ENCODE measurements at places on chromosomes 7 and 10.
A peak's percentile ranks its signal among the peaks of the same experiment; 100 is the strongest.

DNA sequence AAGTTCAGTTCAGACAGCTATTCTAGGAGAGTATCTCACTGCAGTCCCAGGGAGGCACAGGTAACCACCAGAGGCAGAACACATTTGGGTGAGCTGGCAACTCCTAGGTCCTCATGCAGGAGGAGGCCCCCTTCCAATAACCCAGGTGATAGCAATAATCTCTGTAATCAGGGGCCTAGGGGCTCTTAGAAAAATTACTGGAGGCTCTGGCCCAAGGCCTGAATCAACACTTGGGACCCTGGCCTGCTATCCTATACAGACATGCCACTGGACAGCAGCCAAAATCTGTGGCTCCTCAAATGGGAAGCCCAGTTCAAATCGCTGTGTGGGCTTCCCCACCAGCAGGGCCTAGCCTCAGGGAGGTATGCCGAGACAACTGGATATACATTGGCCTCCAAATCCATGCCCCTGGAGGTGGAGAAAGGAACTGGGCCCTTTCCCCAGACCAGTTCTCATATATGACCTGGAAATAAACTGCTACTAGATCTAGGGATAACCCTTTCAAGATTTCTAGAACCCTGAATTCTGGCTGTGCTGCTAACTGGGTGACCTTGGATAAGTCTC is 1.6 kb downstream of the AVPI1 start:
- DNase-seq, result no peak

DNA sequence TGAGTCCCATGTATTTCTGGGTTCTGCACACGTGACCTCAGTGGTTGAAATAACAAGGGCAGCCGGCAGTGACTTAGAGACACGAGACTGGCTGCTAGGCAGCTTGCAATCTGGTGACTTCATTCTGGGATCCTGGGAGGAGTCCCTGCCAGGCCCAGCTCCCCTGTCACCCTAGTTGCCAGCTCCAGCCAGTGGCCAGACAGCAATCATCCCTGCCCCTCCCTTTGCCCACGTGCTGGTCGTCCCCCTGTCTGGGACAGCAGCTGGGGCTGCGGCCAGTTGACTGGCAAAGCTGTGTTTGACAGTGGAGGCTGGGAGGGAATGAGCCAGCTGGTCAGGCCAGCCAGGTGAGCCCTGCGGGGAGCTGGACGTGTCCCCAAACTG is 30.0 kb downstream of the ADGRA1 start:
- DNase-seq, result no peak

GRCh38 chr10:68118657-68119056 is 9.4 kb downstream of the MYPN start:
- no peak for DNase-seq

DNA sequence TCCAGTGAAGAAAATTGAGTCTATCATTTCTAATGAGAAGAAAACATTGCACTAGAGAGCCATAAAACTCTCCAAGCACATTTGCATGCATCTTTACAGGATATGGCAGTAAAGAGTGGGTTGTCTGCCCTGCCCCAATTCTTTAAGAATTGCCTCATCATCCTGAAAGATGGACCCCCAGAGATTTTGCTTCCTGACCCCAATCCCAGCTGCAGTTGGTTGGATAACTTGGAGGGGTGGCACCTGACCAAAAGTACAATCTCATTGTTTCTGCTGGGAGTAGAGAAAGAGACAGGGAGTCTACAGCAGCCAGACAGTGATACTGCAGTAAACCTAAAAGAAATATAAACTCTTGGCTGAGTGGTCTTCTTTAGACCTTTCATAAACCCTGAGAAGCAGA is 49.1 kb upstream of the ADCY1 start:
- no peak for DNase-seq

GRCh38 chr10:90598513-90598912 is 259.3 kb downstream of the HTR7 start:
- no peak for DNase-seq

GRCh38 chr7:117502331-117502730 is 22.5 kb downstream of the CFTR start:
- DNase-seq, result no peak

DNA sequence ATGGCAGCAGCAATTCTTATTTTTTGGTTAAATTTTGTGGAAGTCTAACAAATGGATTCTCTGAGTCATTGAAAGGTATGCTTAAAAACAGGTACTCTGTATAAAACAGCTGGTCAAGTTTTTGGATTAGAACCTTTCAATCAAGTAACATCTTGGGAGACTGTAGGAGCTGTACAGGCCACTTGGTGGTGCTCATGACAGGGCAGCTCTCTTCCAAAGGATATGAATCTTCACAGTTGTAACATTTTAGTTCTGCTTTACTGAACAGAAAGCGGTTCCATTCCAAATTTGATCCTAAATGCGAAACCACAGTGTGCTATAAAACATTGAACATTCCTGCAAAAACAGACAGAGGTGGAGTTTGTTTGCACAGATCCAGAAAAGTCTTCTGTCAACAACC is 44.5 kb upstream of the AGR3 start:
- DNase-seq, result peak; percentile 50

DNA sequence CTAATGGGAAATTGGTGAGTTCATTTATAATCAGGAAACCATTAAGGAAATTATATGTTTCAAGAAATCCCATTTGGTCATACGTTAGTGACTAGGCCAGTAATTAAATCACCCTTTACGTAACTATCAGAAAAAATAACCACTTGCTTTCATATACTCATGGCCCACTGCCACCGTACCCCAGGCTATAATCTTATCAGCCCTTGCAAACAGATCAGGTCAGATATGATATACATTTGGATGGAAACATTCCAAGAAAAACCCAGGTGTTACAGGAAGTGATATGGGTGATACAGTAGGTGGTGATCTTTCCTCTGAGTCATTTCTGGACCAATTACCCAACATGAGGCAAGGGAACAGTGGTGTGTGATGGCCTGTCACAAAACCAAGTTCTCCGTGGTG is 481.0 kb upstream of the SEMA3A start:
- DNase-seq, result no peak

GRCh38 chr7:47340517-47340916 is 241.4 kb downstream of the TNS3 start:
- DNase-seq, result no peak

DNA sequence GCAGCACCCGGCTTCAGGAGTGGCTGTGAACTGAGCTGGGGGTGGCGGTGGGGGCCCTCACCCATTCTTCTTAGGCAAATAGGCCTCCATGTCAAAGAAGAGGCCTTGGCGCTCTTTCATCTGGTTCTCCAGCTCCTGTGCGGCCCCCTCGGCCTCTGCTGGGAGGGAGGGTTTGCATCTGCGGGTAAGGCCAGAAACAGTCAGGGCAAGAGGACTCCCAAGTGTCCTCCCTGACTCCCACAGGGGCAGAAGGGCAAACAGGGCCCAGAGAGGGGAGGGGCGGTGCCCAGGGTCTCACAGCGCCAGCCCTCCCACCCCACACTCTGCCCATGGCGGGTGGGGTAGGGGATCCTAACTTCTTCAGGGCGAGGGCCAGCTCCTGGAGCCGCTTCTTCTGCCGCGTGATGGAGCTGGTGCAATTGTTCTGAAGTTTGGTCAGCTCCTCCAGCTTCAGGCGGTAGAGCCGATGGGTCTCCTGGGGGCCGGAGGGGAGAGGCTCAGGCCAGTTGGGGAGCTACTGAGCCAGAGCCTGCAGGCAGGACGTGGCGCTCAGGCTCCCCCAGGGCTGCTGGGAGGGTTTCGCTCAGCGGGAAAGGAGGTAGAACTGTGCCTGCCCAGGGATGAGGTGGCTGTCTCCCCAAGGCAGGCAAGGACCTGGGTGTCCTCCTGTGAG is 2.2 kb downstream of the TMEM120A start:
- no peak for DNase-seq

GRCh38 chr7:85567983-85568382 is 381.1 kb upstream of the SEMA3D start:
- DNase-seq, result no peak

- no peak for DNase-seq
Observed at GRCh38 chr10:50993771-50994251, 80.5 kb upstream of the PRKG1 start.

- DNase-seq, result no peak
Observed at GRCh38 chr10:127911218-127911866, 4.4 kb downstream of the PTPRE start.

DNA sequence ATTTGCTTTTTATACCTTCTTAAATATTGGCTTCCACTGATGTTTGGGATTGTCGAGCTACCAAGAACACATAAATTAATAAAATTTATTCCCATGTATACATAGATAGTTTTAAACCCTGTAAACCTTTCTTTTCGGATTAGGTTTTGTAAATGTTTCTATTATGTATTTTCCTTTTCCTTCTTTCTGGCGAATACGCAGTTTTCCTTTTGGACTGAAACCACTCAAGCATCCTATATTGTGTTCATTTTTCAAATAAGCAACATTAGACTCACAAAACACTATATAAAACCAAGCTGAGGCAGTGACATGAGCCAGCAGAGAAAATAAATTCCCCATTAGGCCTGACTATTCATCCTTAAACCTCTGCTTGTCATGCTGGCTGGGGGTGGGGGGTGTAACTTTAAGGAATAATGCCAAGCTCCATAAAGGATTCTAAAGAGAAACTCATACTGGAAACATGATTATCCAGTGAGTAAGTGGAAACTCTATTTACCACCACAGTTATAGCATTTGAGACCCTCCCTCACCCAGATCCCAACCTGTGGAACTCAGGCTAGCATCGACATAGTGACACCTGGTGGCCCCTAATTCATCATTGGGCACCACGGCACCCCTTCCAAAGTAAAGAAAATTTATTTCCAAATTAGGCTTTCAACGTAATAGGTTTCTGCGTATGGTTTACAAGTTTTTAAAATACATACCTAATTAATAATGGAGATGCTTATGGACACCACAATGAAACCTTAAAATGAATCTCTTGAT is 86.5 kb upstream of the CELF2 start:
- no peak for DNase-seq

GRCh38 chr10:35140727-35141126 is 14.1 kb downstream of the CREM start:
- no peak for DNase-seq

DNA sequence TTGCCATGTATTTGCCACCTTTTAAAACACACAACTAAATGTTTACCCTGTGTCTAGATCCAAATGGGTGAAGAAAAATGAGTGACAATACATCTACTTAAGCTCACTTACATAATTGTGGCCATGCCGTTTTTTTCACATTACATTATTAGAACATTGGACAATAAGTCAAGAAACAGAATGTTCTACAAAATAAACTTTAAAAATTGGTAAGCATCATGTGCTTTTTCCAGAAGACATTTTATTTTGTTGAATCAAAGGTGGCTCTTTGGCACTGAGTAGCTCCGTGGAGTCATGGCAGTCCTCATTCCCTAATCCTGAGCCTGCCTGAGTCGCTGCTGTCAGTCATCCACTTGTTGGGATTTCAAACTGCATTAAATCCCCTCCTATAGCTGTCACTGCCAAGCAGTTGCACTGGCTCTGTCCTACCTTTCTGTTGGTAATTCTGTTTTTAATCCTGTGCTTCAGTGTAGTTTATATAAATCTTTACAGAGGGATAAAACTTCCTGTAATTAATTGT is 32.3 kb downstream of the CAV1 start:
- DNase-seq, result no peak

GRCh38 chr7:155468785-155469148 is 10.8 kb downstream of the EN2 start:
- DNase-seq, result no peak

DNA sequence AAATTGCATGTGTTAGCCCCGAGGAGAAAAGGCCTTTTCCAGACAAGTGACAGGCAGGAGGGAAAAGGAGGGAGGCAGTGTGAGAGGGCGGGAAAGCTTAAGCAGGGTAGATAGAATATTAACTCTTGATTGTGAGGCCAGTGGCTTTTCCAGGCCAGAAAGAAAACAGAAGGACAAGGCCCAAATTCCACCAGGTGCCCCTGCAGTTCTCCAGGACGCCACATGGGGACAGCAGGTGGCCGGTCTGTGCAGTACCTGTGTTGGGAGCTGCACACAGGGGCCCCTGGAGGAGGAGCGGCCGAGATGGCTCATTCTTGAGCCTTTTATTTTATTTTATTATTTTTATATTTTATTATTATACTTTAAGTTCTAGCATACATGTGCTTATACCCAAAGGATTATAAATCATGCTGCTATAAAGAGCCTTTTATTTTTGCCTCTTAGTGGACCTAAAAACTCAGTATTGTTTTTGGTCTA is 141.3 kb upstream of the KLF14 start:
- DNase-seq, result peak; percentile 67

GRCh38 chr10:29377333-29377961 is 88.6 kb downstream of the LYZL1 start:
- no peak for DNase-seq

DNA sequence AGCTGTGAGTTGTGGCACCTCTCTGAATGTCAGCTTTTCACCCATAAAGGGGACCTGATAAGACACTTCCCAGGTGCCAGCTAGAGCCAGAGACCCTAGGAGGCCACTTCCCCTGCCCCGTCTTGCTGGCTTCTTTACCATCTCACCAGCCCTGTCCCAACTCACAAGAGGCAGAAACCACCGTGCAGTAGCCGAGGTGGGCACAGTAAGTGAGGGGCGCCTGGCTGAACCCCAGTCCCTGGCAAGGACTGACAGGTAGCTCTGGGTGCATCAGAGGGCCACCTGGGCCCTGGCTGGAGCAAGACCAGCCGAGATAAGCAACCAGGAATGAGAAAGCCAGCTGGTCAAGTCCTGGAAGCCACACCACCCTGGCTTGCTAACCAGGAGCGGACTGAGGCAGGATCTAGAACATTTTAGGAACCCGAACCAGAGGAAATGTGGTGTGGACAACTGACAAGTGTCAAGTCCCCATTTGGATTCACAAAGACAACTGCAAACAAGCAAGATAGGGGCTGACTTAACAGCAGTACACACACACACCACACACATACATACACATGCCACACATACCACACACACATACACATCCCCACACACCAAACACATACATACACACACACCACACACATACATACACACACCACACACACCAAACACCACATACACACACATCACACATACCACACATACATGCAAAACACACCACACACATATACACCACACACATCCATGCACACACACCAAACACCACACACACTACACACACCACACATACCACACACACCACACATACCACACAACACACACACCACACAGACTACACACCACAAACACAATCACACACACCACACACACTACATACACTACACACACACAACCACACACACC is 20.8 kb downstream of the OGDHL start:
- no peak for DNase-seq

- no peak for DNase-seq
Observed at GRCh38 chr10:78759456-78760120, 309.2 kb upstream of the ZMIZ1 start.

Measured in activated CD8-positive, alpha-beta memory T cell treated with anti-CD3 and anti-CD28 coated beads, Interleukin-2, amount 10 ng/mL, durations not matched to agents 7 days and 5 days (primary cell).